ENCODE measurements at places on chromosomes 6 and 20. TPM values are rescaled to one million over a fixed set of nuclear protein-coding genes. Genes with fewer than 3 reads are reported as not detected.

MEI4 gene
- polyA plus RNA-seq, result 0.15 TPM

DNA sequence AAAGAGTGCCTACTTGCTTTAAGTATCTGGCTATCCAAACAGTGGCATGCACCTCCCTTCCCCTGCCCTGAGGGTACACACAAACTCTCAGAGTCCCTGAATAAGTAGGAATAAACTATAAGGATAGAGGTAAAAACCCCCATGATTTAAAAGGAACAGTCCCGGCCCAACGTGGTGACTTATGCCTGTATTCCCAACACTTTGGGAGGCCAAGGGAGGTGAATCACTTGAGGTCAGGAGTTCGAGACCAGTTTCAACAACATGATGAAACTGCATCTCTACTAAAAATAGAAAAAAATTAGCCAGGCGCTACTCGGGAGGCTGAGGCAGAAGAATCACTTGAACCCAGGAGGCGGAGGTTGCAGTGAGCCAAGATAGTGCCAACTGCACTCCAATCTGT lies 22.2 kb downstream of the SAMHD1 start:
- no peak overlapping the region for H3K4me3 ChIP-seq
- DNase-seq, result no peak
- no peaks in the 10 kb centered on the region for H3K27me3 ChIP-seq

GRCh38 chr20:59055302-59055701 lies 12.7 kb upstream of the PRELID3B start:
- H3K27me3 ChIP-seq, result peaks cover 7% of the 10 kb centered on the region
- no peaks in the 10 kb centered on the region for H3K36me3 ChIP-seq
- H3K4me3 ChIP-seq, result no peak overlapping the region

- H3K27ac ChIP-seq, result no peak overlapping the region
- H3K4me3 ChIP-seq, result no peak overlapping the region
- H3K4me1 ChIP-seq, result peaks cover 7% of the 10 kb centered on the region
- no peak for DNase-seq
- no peaks in the 10 kb centered on the region for H3K36me3 ChIP-seq
Measured at GRCh38 chr6:37493661-37493995, 6.1 kb downstream of the CCDC167 start.

- no peaks in the 10 kb centered on the region for H3K27me3 ChIP-seq
- no peaks in the 10 kb centered on the region for H3K36me3 ChIP-seq
- peaks cover 5% of the 10 kb centered on the region for H3K4me1 ChIP-seq
- DNase-seq, result no peak
Measured at GRCh38 chr6:158517038-158517437, 42.9 kb upstream of the TMEM181 start.

Data from cardiac muscle cell (in vitro differentiated cells and primary cell).